ENCODE measurements at places on chromosomes 7 and 10.

GRCh38 chr7:145875267-145875666 is 241.3 kb upstream of the CNTNAP2 start:
- DNase-seq = no peak

GRCh38 chr10:33412241-33412640 is 77.8 kb upstream of the NRP1 start:
- DNase-seq = no peak

DNA sequence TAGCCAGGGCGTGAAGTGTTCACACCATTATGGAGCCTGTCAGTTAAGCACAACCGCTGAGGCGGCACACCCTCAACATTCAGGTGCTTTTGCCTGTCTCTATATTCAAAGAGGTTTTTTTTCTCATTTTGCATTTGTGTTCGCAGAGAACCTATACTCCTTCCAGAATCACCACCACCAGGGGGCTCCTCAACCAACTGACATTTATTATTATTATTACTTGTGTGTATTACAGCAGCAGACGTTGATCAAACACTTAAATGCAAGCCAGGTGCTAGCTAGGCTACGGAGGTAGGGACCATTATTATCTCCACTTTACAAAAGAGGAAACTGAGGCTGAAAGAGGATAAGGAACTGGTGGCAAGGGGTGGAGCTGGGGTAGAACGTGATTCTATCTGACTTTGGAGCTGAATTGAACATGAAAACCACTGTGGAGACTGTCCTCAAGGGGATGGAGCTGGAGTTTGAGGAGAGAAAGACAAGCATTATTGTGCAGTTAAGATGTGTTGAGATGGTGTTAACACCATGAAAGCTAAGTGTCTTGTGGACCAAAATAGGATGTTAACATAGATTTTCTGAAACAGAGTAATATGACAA is 133.8 kb upstream of the PLXNA4 start:
- peak; percentile 16 for DNase-seq

GRCh38 chr10:34954142-34954541 is 136.0 kb downstream of the CUL2 start:
- no peak for DNase-seq

GRCh38 chr7:70788276-70788675 is 343.7 kb upstream of the GALNT17 start:
- peak; percentile 68 for DNase-seq

DNA sequence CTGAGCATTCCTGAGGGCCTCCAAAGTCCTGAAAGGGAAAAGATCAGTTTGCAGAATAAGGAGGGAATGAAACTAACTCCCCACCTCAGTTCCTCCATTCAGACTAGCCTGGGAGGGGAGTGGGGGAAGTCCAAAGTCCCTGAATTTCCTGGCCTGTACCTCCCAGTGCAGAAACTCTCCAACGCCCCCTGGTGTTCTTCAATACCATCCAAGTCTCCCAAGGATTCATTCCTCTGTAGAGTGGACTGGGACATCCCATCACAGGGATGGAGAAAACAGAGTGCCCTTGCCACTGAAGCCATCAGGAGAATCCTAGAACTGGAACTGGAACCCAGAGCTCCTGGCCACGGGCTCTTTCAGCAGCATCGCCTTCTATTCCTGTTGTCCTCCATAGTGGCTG is 1.6 kb upstream of the COL13A1 start:
- DNase-seq = no peak

DNA sequence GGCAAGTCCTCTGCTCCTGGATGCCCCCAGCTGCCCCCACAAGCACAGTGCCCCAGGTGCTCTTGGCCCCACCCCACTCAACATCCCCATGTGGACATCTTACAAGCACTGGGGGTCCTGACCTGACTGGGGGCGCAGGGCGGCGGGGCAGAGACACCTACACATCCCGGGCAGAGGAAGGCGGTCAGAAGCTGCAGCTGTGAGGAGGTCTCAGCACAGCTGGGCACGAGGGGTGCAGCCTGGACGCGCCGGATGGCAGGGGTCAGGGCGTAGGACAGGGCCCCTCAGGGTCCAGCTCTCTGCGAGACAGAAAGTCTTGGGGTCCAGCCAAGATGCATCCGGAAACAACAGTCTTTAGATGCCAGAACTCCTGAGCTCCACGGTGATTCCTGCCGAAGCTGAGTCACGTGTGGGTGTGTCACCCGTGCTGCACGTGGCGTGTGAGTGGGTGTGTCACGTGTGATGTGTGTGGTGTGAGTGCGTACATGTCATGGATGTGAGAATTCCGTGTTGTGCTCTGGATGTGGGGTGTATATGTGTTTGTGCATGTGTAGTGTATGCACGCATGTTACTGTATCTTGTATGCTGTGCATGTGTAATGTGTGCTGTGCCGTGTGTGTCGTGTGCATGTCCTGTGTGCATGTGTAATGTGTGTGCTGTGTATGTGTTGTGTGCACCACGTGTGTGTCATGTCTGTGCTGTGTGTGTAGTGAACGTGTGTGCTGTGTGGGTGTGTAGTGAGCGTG is 5.1 kb downstream of the VENTX start:
- no peak for DNase-seq

GRCh38 chr7:124712017-124712416 is 53.6 kb downstream of the GPR37 start:
- no peak for DNase-seq

- no peak for DNase-seq
Measured at GRCh38 chr10:46247808-46248569, 38.8 kb upstream of the ANTXRL start.

DNA sequence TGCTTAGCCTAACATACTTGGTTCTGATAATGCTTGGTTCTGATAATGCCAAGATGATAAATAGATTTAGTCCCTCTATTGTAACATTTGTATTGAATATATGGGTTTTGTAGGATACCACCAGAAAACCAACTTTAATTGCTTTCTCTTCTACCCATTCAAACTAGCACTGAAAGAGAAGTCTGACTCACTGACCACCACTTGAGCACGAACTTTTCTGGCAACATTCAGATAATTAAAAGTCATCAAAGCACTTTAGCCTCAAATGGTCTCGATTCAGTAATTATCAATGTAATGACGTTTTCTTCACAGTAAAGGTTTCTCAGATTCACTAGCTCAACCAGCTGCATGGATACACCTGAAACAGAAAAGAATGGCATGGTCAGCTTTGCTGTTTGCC is 63.0 kb downstream of the HDAC9 start:
- DNase-seq = no peak

DNA sequence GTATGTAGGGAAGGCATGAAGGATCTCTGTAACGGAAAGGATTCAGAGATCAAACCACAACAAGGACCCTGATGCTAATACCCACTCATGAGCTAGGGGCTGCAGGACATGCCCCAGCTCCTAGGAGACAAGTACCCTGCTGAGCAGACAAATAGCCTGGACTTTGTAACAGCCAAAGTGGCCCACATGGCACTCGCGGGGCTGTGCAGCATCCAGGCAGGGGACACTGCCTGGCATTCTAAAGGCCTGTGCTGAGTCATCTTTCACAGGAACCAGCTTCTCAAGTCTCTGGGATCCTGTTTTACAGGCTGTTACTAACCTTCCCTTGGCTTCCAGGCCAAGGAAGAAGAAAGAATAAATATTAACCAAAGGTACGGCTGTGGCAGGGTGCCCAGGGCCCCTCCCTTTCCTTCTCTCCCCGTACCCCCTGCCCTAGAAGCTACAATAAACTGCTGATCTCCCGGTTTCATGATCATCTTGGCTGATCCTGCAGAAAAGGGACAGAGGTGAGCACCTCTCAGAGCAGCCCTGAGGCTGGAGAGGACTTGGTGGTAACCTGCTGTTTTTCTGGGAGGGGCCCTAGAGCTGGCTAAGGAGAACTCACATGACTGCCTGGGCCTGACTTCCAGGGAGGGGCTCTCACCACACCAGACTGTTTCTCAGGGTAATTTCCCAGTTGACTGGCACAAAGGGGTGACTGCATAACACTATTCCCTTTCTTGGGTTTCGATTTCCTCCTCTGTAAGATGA is 4.2 kb upstream of the RPEL1 start:
- no peak for DNase-seq

- DNase-seq = peak; percentile 15
Measured at GRCh38 chr7:32506266-32507054, 11.2 kb downstream of the AVL9 start.

DNA sequence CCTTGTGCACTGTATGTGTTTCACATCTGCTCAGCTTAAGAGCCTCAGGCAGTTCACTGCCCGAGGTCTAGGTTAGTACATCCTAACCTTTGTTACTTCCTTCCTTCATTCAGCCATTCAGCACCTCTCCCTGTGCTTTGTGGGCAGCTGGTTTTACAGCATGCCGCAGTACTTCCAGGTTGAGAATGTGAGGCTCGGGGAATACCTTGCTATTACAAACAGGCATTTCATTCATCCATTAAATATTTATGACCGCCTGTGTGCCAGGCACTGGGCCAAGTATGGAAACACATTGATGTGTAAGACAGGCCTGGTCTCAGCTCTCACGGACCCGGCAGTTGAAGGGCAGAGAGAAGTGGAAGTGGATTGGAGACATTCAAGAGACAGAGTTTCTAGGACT is 82.4 kb downstream of the SHH start:
- no peak for DNase-seq

DNA sequence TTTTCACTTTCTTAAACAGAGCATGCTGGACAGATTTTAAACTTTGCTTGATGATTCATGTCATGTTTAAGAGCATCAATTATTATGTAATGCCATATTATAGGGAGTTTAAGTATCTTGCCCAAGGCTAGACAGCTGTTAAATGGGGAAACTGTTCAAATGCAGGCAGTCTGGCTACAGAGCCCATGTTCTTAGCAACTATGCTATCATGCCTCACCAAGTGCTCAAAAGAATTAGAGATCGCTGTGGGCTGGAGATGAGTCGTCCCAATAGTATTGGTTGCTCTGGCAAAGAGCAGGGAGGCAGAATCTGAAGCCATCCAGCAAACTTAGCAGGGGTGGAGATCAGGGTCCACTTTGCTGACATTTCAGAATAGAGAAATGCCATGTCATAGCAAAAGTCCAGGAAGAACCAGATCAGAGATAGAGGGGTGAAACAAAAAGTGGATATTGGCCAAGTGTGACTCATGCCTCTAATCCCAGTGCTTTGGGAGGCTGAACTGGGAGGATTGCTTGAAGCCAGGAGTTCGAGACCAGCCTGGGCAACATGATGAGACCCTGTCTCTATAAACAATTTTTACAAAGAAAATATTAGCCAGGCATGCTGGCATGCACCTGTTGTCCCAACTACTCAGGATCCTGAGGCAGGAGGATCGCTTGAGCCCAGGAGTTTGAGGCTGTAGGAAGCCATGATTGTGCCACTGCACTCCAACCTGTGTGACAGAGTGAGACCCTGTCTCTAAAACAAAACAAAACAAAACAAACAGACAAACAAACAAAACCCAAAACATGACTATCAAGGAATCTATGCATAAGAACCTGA is 57.8 kb downstream of the BAMBI start:
- no peak for DNase-seq
